Activated CD4-positive, alpha-beta T cell treated with anti-CD3 and anti-CD28 coated beads for 24 hours (primary cell): ENCODE measurements at places on chromosomes 3 and 15.

DNA sequence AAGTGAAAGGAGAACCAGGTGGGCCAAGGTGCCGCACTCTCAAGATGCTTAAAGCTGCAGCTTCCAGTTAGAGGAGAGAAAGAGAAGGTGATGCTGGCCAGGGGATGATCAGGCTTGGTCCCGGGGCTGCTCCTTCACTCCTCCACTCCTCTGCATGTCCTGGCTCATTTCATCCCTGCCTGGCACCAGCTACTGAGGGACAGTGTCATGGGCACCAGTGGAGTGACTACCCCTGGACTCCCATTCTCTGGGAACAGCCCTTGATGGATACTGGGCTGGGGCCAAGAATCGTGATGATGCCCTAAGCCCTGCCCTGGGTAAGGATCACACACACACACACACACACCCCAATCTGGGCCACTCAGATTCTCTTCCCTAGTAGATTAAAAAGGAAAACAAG, 243.7 kb downstream of the UACA start:
- no peak for DNase-seq

GRCh38 chr15:38299216-38299615, 46.6 kb downstream of the SPRED1 start:
- no peak for DNase-seq

DNA sequence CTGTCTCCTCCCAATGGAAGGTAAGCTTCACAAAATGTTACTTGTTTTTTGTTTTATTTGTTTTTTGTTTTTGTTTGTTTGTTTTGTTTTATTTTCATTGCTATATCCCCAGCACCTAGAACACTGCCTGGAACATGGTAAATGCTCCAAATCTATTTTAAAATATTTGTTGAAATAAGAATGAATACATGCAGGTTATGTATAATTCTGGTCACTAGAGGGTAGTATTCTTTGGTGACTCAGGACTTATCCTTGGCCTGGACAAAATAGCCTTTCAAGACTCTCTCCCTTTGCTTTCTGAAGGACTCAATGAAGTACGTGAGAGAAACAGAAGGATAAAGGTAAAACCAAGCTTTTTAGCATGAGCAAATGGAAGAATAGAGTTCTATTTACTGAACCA, 46.9 kb upstream of the PPP2R3A start:
- no peak for DNase-seq

- no peak for DNase-seq
Observed at GRCh38 chr3:133943639-133944141, 48.0 kb upstream of the RAB6B start.

- DNase-seq = no peak
Observed at GRCh38 chr3:12759097-12759679, at the start of gene TMEM40. Gene TMEM40, minus strand, starts transcription at chr3:12759259. Its CDS starts 9,427 bp downstream, at chr3:12749832.

DNA sequence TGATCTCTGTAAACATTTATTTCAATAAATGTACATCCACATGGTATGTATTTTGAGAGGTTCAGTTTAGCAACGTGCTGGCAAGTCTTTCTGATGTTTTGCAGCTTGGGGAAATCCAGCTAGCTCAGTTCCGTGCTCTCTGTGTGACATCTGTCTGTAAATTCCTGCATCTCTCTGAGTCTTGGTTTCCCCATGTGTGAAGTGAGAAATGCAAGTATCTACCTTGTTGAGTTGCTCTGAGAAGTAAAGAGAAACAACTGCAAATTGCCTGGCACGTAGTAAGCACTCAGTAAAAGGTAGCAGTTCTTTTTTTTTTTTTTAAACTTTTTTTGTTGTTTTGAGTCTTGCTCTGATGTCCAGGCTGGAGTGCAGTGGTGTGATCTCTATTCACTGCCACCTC, 30.2 kb upstream of the MORF4L1 start:
- no peak for DNase-seq

GRCh38 chr15:33191591-33191990, 2.9 kb downstream of the FMN1 start:
- no peak for DNase-seq

DNA sequence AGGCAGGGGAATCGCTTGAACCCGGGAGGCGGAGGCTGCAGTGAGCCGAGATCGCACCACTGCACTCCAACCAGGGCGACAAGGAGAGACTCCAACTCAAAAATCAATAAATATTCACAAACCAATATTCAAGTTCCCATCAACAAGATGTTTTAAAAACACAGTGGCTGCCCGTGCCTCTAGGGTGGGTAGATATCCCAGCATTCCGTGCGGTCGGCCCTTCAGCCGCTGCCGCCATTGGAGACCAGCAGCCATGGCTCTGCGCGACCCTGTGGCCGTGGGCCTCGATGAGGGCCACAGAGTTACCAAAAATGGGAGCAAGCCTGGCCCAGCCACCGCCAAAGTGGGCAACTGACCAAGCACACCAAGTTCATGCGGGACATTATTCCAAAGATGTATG, 6.7 kb downstream of the ULK4 start:
- no peak for DNase-seq

DNA sequence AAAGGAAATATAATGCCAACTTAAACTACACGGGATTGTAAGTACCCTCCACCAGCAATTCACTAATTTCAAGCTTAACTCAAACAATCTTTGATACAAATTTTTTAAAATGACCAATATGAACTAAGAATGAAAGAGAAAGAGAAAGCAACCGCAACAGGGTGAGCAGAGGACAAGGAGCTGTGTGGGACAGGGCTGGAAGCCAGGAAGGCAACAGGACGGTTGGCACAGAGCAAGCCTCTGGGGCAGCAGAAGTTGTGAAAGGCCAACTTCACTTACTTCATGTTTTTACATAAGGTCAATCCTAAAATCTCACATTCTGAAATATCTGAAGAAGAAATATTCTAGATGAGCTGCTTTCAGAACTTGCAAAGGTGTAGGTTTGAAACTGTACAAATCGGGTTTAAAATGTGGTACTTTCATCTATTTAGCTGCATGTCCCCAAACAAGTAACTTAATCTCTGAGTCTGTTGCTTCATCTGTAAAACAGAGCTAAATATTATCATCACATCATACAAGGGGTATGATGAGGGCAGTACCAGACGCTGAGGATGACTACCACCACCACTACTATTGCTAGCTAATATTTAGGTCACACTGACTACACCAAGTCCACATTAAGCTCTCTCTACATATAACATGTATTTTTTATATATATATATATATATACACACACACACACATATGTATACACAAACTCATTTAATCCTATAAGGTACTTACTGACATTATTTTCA, 101.7 kb downstream of the IGSF11 start:
- no peak for DNase-seq

- no peak for DNase-seq
Observed at GRCh38 chr3:57864853-57865252, 108.7 kb downstream of the SLMAP start.

- peak; percentile 30 for DNase-seq
Observed at GRCh38 chr15:75723847-75724660, 11.4 kb upstream of the CSPG4 start.

GRCh38 chr15:57403566-57404325, 27.4 kb downstream of the CGNL1 start:
- DNase-seq = no peak

DNA sequence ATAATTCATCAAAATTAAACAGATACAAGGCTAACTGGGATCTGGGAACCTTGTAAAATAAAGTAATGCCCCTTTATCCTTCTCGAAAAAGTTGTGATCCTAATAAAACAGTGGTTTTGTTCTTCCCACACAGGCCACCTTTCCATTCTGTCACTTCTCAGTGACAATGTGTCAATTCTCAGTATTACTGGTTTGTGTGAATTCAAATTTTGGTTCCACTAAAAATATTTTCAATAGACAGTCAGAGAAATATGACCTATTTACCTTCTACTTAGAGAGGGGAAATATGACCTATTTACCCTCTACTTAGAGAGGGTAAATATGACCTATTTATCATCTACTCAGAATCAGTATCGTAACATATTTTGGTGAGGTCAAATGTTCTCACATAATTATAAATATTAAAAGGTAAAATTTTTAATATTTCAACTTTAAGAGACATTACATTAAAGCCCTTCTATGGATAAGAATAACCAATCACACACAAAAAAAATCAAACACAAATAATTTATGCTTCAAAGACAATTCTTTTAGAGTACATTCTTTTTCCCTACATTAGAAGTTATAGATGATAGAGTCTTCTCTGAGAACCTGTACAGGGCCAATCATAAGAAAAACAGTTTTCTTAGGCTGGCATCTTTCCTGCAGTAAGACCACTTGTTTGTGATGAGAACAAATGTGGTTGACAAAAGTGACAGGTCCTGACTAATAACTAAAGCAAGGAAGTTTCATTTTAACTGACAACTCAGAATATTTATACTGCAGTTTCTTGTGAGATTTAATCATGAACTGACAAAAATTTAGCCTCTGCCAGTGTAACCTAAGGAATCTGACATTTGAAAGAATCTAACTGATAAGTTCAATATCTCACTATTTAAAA, 323.3 kb downstream of the DIPK2A start:
- no peak for DNase-seq

GRCh38 chr3:61288446-61288845, 37.2 kb upstream of the FHIT start:
- DNase-seq = no peak

- DNase-seq = no peak
Observed at GRCh38 chr3:79661896-79662295, 105.9 kb downstream of the ROBO1 start.

DNA sequence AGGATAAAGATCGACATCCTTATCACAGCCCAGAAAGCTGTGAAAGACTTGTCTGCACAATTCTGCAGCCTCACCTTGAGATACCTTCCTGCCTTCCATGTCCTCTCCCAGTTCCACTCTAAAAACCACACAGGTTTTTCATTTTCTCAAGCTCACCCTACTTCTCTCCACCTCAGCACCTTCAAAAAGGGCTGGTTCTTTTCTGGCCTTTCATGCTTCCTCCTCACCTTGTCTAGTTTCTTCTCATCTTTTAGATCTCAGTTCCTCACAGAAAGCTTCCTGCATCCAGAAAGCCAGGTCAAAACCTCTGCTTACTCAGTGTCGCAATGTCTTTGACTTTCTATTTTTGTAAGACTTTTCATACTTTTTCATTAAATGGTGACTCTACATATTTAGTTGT, 140.2 kb upstream of the STT3B start:
- no peak for DNase-seq

- DNase-seq = no peak
Observed at GRCh38 chr3:156180077-156180476, 59.7 kb downstream of the KCNAB1 start.

DNA sequence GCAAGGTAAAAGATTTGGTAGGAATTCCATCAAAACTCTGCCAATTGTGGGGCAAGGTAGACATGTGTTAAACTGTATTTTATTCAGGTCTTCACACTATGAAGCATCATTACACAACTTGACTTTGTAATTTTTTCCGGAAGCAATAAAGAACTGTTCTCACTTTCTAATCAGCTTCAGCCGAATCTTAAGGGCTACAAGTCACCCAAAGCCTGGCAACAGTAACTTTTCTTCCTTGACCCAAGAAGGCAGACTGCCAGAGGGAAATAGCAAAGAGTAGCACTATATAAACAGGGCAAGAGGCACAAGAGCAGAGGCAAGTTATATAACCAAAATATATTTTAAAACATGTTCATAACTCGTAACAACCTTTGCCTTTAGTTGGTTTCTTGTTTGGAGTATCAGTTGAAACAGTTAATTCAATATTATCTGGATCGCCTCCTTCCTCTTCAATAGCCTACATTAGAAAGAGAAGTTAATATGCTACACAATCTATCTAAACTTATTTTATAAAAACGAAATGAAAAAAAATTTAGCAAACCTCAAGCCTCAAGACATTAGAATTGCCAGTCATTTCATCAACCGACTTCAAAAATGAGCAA, 1.4 kb downstream of the SLTM start:
- no peak for DNase-seq

- no peak for DNase-seq
Observed at GRCh38 chr3:132542577-132542976, 54.5 kb upstream of the ACKR4 start.

DNA sequence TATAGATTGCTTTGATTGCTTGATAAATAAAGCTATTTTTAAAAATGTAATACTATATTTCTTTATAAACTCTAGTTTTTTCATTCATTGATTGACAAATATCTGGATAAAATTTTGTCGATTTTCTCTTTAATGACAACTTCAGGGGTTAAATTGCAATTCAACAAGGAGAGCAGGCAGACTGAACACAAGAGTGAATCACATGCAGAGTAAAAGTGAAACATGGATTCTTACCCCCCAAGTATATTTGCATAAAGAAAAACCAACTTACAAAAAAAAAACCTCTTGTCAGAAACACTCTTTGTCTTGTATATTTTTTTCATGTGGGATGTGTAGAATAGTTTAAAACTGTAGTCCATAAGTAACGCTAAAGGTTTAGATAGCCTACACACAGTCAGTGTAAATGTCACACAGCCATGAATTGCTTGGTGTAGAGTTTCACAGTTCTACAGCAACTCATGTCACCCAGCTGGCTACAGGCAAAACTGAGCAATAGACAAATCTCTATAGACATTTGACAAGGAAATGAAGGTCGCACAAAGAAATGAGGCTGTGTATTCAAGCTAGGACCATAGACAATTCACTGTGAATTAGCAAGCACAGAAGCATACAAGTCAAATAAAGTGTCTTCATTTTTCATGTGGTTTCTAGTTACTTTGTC, 141.6 kb downstream of the THRB start:
- DNase-seq = no peak

GRCh38 chr3:39605837-39606236, 138.4 kb downstream of the MOBP start:
- DNase-seq = no peak

GRCh38 chr3:9066141-9066540, 102.9 kb upstream of the RAD18 start:
- no peak for DNase-seq

GRCh38 chr3:16770792-16771191, 114.0 kb upstream of the PLCL2 start:
- DNase-seq = no peak

- DNase-seq = no peak
Observed at GRCh38 chr3:172702256-172702655, 8.6 kb downstream of the NCEH1 start.

- peak; percentile 35 for DNase-seq
Observed at GRCh38 chr15:70100474-70101341, 3.0 kb upstream of the TLE3 start.

DNA sequence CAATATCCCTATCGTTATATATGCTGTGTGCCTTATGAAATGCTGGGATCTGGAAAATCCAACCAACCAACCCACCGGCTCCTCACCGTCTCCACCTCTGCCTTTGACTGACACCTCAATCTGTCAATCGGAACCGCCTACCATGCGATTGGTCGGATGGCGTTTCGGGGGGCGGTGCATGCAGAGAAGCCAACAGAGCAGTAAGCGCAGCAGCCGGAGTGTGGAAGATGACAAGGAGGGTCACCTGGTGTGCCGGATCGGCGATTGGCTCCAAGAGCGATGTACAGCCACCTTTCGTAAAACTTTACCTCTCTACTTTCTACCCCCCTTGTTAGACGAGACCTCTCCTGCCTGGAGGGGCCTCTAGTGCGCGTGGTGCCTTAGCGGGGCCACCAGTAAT, 6.3 kb downstream of the CLK3 start:
- no peak for DNase-seq

DNA sequence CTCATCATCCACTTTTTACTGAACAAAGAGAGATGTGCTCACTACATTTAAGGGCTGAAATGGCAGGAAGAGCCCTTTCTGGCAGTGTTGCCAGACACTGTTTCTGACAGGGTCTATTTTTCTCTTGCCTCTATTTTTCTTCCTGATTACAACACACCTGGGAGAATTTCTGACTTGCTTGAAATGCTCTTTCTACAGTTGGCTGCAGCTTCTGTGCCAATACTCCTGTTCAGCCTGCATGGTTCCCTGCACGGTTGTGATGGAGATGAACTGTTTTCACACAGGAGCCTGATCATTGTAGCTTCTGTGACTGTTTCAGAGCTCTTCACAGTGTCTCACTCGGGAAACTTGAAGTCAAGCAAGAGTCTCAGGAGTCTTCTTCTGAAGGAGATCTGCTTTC, 83.0 kb upstream of the DLG1 start:
- DNase-seq = no peak
